ENCODE measurements at places on chromosomes 4 and X.

DNA sequence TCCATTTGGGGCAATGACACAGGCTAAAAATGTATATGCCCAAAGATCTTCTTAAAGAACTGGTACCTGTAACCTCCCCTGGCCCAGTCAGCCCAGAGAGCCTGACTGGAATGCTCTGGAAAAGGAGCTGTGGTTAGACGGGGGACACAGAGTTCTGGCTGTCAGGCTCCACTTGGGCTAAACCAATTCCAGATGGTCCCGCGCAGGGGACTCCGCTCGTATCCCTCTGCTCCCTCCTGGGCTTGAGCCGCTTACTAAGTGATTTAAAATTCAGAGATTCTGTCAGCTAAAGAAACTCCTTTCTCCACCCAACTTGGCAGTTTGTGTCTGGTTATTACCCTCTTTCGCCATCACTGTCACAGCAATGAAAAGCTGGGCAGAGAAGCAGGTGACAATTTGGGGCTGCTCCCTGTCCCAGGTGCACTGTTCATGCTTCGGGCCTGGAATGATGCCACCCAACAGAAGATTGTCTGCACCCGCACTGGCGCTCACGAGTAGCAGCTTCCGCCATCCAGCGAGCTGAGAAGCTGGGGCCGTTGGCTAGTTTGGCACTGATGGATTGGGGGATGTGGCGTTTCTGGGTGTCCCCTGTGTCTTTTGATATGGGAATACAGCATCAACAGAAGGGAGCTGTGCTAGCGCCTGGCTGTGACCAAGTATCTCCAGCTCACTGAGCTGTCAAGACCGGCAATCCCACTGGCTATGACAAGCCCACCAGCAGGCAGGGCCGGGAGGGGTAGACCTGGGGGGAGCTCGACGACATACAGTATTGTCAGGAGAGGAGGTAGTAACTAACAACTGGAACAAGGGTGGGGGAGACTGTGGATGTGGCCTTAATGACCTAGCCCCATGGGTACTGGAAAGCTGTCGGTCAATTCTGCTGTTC is 6.7 kb upstream of the IRAK1 start:
- DNase-seq, result no peak

DNA sequence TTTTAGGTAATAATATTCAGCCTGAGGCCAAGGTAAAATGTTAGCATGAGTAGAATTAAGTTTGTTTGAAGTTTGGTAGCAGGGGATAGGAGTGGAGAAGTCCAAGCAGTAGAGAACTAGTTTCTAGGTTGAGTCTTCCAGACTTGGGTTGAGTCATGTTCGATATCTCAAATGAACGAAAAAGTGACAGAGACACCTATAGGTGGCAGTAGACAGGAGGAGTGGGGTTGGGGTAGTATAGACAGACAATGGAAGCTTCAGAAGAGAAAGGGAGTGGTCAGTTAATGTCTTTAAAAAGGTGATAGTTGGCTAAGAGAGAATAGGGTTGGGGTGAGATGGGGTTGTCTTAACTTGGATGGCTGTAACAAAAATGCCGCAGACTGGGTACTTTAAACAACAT is 58.7 kb upstream of the EMCN start:
- DNase-seq, result no peak

DNA sequence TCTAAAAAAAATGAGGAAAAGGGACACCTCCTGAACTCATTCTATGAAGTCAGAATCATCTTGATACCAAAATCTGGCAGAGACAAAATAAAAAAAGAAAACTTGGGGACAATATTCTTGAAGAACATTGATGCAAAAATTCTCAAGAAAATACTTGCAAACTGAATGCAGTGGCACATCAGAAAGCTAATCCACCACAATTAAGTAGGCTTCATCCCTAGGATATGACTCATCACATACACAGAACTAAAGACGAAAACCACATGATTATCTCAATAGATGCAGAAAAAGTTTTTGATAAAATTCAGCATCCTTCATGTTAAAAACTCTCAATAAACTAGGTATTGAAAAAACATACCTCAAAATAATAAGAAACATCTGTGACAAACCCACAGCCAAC is 98.3 kb downstream of the FAM47B start:
- DNase-seq, result no peak

DNA sequence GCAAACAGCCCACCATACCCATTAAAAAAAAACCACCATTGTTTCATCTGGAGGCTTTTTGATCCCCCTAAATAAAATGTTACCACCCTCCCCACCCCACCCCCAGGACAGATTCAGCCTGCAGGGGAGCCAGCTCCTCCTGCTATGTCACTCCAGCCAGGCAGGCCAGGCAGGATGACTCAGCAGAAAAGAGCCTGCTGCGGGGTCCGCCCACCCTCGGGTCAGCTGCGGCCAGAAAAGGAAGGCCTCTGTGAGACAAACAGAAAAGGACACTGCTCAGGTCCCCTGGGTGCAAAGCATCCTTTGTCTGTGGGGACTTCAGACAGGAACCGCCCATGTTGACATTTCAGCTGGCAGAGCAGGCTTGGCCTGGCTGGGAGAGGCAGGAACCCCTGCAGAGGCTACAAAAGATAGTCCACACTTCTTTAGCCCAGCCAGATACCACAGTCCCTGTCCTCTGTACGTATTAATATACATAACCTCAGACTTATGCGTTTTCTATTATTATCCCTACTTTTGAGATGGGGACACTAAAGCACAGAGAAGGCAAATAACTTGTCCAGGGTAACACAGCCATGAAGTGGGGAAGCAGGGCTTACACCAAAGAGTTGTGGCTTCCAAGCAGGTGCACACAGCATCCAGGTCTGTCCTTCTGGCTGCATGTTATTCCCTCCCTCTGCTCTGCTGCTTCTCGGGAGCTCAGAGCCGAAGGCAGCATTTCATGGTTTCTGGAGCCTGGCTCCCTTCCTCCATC is 147.7 kb downstream of the CPEB2 start:
- no peak for DNase-seq

DNA sequence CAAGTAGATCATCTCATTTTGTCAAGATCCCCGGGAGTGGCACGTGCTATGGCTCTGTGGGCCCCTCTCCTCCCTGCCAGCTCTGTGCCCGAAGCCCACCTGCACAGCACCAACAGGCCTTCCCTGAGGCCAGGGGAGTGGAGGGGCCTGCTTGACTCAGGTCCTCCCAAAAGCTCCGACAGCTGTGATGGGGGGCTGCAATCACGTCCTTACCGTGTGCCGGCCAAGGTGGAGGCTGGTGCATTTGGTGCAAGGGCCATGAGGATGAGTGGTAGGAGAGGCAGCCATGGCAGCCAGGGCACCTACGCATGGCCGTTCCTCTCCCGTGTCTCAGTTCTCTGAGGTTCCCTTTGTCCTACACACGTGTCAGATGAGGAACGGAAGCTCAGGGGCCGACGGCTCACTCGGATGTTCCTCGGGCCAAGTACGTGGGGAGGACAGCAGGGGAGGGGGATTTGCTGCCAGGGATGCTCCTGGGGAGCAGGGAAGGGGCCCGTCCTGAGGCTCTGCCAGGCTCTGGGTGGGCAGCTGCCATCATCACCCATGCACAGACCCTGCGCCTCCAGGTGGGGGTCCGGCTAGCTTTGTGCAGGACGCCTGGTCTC is 95.8 kb downstream of the HMX1 start:
- DNase-seq, result no peak

- no peak for DNase-seq
These were observed 9.7 kb downstream of the PPEF2 start for GRCh38 chr4:75892508-75892907.

DNA sequence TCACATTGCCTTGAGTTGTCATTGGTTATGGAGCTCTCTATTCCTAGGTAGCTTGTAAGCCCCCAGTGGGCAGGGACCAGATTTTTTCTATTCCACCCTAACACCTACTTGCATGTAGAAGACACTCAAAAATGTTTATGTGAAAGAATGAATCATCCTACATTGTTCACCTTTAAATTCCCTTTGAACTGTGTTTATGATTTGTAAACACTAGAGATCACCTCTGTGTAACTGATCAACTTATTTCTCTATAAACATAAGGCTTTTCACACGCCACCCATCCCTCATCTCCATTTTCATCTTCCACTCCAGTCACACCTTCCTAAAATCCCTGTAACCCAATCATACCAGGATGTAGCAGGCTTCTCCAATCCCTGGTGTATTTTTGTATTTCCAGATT is 142.6 kb upstream of the LEF1 start:
- no peak for DNase-seq

All from NT2/D1 (cell line).